ENCODE measurements at places on chromosomes 4 and X.

DNA sequence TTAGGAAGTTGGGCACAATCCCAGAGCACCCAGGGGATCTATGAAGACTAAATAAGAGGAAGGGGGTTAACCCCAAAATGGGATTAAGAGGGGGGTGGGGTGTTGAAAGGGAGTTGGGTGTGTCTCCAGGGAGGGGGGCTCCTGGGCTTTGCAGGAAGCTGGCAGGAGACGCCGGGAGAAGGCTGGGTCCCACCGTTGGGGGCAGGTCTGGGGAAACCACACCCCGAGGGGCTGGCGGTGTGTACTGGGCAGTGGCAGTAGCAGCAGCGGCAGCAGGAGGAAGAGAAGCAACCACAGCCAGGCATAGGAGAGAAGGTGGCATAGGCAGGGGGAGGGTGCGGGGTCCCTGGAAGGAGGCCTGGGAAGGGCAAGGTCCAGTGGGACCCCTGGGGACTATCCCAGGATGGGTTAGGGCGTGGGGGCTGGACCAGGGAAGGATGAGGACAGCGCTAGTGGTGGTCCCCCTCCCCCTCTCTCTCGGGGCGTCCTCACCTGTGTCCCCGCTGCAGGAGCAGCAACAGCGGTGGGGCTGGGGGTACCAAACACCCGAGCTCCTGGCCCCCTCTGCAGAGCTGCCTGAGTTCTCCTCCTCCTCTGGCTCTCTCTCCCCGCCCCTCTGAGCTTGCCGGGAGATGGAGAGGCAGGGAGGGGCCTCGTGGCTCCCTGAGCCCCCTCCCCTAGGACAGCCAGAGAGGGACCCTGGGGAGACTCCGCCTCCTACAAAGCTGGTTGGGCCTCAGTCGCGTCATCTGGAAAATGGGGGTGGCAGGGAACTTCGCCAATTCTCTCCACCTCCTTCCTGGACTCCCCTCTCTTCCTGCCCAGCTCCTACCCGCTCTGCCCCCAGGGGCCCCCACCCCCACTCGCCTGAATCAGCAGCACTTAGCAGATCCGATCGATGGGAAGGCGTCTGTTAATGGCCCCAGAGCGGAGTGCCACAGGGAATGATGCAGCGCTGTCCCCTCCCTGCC lies at the start of gene KCND1:
KCND1 (minus strand) TSS at position 596 of the 971 bp plus-strand sequence. CDS start 1,573 bp downstream, outside the sequence.
- DNase-seq = no peak

GRCh38 chr4:152089584-152089983 lies 328.8 kb upstream of the GATB start:
- DNase-seq = no peak

DNA sequence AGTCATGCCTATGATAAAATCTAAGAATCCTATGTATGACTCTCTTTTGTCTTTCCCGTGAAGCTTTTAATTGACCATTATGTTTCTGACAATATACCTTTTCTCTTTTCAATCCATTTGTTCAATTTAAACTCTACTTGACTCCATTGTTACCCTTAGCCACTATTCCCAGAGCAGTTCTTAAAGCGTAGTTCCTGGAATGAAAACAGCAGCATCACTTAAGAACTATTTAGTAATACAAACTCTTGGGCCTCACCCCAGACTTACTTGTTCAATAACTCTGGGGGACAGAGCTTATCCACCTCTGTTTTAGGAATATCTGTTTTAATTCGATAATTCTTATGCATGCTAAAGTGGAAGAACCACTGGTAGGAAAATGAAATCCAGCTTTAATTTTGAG lies 358.4 kb downstream of the PRR32 start:
- DNase-seq = no peak

DNA sequence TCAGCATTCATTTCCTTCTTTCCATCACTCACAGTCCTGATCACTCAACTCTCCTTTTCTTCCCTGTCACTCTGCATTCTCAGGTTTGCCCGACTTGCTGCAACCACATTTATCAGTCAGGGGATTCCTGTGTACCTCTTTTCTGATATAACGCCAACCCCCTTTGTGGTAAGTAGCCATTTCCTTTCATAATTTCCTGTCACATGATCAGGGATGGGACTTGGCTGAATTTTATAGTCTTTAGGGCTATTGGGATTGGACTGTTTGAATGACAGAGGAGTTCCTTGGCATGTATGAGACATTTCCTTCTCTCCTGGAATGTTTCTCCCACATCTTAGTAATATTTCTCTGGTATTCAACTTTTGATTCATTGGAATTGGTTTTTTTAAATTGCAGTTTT lies 11.0 kb downstream of the PGM2 start:
- DNase-seq = no peak

DNA sequence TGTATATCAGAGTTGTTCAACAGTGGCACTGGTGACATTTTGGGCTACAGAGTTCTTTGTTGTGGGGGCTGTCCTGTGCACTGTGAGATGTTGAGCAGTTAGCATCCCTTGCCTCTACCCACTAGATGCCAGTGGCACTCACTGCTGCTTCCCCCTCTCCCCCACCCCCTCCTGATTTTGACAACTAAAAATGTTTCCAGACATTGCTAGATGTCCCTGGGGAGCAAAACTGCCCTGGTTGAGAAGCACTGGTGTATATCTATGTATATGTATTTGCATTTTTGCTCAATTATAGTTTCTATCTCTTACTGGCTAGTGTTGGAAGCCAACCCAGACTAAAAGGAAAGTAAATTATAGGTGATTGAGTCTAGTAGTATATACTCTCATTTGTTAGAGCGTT lies 2.4 kb downstream of the TMEM131L start:
- no peak for DNase-seq
